AG10803 (cell line): ENCODE measurements at places on chromosomes 5 and 9.

- DNase-seq = no peak
Observed at GRCh38 chr5:37799865-37800421, 39.9 kb downstream of the GDNF start.

DNA sequence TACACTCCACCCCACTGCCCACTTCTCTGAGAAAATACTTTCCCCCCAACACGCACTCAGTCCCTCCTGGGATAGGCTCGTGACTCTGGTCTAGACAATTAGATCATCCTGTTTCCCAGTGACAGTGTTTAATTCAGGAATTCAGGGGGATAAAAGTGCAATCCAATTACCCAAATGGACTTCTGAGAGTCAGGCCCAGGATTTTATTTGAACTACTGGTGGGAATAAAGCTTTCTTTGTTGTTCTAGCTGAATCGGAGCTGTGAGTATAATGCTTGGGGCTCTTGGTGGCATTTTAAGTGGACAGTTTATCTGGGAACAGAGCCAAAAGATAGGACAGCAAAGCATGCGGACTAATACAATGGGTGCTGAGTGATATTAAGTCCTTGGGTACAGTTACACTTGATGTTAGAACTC lies 683.3 kb downstream of the MAT2B start:
- no peak for DNase-seq

- no peak for DNase-seq
Observed at GRCh38 chr5:116864157-116864837, 289.7 kb upstream of the SEMA6A start.

GRCh38 chr5:434443-435146 lies 8.4 kb upstream of the EXOC3 start:
- DNase-seq = no peak

DNA sequence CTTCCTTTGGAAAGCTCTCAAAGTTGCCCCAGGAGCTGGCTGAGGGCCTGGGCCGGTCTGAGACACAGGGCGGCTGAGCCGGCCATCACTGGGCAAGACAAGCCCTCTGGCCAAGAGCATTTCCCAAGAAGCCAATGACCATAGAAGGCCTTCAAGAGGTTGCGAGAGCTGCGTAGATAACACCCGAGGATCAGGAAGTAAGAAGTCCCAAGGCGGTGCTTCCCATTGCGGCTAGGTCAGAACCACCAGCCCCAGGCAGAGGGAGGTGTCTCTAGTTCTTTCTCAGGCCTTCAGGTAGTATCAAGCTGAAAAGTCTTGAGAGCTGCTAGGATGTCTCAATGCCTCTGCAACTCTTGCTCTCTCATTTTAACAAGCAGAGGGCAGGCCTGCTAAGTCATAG lies 54.0 kb upstream of the C5orf58 start:
- no peak for DNase-seq

DNA sequence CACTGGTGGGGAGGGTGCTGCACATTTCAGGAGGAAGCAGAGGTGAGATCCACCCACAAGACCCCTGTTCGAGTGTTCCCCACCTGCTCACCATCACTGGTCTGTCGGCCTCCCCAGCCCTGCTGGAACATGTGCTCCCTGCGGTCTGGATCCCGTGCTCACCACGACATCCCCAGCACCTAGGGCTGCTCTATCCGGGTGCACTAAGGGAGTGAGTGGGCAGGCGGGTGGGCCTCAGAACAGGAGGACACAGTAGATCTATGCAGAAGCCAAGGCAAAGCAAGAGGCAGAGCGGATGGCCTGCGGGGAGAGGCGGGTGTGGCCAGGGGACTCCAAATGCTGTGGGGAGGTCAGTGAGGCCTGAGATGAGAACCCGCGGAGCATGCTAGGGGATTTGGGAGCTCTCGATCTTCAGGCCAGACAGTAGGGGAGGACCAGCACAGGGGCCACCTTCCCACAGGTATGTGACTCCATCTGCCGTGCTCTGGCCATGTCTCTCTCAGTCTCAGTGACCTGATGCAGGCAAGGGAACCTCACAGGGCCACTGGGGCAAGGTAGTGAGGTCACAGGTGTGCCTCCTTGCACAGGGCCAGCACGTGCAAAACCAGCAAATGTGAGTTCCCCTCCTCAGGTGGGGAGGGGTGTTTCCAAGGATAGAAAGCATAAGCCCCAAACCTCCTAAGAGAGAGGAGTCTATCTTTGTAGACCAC lies 134.2 kb downstream of the ZNF354C start:
- no peak for DNase-seq
